ENCODE measurements at places on chromosomes 11 and 22.
A peak's percentile ranks its signal among the peaks of the same experiment; 100 is the strongest.

DNA sequence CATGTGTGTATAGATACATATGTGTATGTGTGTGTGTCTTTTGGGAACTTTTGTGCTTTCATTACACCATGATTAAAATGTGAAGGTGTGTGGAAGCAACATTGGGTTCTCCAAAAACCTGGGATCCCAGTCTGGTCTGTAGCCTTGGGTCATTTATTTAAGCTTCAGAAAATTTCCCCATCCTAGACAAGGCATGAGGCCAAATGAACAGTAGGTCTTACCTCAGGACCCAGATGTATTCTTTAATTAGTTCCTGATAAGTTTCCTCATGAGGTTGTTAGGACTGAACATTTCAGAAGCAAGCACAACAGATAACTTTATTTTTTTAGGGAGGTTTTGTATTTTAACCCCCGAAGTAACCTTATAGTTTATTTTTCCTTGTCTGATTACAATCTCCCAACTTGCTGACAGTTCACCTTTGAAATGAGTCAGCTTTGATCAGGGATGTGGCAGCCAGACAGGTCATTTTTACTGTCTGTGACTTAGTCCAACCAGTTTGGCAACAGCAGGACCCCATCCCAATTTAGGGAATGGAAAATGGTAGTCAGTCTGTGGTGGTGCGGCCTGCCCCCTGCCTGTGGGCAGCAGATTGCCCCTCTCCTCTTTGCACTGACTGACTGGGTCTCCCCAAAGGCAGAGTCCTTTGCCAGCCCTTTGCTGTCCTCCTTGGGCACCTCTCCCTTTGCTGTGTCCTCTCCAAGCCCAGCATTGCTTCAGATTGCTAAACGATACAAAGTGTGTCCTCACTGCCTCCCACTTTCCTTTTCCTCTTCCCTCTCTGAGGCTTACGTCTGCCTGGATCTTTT lies 88.3 kb downstream of the NAV2 start:
- DNase-seq: peak; percentile 84

DNA sequence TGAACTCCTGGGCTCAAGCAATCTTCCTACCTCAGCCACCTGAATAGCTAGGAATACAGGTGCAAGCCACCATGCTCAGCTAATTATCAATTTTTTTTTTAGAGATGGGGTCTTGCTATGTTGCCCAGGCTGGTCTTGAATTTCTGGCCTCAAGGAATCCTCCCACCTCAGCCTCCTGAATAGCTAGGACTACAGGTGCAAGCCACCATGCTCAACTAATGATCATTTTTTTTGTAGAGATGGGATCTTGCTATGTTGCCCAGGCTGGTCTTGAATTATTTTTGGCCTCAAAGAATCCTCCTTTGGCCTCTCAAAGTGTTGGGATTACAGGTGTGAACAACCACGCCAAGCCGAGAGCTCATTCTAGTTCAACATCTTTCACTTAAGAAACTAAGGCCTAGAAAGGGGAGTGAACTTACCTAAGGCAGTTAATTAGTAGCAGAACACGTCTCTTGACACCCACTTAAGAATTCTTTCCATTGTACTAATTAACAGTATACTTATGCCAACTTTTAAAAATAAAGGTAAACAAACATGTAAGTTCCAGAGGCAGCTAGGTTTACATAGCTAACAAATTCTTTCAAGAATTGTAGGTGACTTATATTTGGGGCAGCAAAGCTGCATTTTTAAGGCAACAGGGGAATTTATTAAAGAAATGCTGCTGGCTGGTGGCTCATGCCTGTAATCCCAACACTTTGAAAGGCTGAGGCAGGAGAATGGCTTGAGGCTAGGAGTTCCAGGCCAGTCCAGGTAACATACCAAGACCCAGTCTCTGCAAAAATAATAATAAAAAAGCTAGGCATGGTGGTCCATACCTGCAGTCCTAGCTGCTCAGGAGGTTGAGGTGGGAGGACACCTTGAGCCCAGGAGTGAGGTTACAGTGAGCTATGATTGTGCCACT lies 9.6 kb downstream of the ZBED5 start:
- DNase-seq: no peak

- no peak for DNase-seq
Observed at GRCh38 chr11:125105926-125106325, 5.5 kb downstream of the TMEM218 start.

GRCh38 chr11:86987679-86988078 lies 32.5 kb upstream of the FZD4 start:
- no peak for DNase-seq

- peak; percentile 97 for DNase-seq
Observed at GRCh38 chr11:34243600-34244464, 114.0 kb downstream of the ABTB2 start.

DNA sequence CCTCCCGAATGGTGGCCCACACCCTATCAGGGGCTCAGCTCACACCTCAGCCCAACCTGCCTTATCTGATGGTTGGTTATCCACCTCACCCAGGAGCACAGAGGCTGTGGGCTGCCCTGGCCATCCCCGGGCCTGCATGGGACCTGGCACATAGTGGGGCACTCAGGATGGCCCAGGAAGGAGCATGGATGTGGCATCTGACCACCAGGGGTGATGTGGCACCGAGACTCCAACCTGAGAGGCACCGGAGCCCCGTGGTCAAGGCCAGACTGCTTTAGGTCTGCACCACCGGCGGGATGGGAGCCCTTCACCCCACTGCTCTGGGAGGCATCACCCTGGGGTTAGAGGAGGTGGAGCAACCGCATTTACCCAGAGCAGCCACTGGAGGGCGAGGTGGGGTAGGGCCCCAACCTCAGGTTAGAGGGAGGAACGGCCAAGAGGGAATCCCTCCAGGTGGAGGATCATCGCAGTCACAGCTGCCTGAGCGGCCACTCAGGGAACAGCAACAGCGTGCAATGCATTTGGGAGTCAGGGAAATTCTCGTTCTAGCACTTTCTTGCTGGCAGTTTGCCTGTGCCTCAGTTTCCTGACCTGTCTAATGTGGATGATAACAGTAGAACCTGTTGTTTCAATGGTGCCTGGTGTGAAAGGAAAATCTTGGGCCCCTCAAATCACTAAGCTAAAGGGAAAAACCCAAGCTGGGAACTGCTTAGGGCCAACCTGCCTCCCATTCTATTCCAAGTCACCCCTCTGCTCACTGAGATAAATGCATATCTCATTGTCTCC lies 52.9 kb upstream of the CARS1 start:
- DNase-seq: peak; percentile 69

GRCh38 chr11:18394928-18395734 lies 768 bp downstream of the LDHA start:
- DNase-seq: peak; percentile 63

DNA sequence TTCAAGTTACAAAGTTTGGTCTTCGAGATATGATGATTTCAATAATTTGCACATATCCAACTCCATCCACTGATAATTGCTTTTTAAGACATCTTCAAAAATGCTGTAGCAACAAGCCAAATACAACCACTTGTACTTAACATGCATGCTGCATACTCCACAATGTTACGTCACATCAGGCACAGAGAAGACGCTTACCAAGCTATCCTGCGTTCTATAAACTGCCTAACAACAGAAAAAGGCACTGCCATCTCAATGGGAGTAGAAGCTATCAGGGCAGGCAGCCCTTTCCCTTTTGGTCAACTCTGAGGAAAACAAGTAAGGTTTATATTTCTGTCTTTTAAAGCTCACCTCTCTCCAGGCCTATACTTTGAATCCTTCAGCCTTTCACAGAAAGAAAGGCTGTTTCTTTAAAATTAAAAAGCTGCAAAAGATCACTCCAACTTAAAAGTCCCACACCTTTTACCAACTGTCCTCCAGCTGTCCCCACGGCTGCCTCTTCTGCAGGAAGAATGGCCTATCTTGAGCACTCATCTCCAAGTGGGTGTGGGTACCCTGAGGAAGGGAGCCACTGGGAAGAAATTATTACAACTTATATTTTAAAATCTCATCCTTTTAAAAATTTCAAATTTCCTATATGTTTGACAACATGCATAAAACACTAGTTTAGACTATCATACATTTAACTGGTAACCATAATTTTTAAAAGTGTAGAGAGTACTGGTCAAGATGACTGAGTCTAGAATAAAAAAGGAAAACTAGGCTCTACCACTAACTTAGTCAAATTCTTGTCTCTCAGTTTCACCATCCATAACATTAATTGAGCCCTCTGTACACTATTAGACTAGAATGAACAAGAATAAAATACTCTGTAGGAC lies 14.5 kb downstream of the PHF21A start:
- DNase-seq: no peak

- DNase-seq: no peak
Observed at GRCh38 chr11:12128301-12128751, 17.9 kb downstream of the MICAL2 start.

DNA sequence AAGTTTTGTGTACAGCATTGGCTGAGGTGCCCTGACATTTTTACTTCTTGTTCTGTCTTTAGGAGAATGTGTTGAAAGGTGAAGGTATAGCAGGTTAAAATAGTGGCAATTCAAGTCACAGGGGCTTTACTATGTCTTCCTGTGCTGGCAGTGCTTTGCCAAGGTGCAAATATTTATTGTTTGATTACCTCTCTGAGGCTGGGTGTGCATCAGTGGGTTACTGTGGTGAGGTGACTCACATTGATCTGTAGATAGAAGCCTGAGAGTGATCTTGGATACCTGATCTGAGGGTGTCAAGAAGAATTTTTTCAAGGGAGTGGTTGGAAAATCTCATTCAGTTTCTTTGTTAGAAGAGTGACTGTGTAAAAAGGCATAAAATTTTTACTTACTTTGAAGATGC lies 90.0 kb downstream of the ARHGAP42 start:
- DNase-seq: peak; percentile 61

DNA sequence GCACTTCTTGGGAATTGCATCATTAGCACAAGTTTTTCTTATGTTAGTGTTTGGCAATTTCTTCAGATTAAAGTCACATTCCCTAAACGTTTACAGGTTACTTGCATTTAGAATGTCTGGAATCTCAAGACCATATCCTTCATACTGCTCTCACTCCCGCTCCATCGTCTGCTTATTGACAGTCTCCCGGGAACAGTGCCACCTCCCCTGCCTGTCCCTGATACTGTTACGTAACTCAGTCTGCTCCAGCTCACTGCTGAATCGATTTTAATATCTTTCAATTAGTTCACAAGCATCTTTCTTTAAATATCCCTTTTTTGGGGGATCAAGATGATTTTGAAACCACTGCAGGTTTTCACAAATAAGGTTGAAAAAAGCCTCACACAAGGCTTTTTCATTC lies 48.2 kb downstream of the GLYATL2 start:
- DNase-seq: no peak

- peak; percentile 73 for DNase-seq
Observed at GRCh38 chr11:95849087-95849825, 59.0 kb downstream of the CEP57 start.

DNA sequence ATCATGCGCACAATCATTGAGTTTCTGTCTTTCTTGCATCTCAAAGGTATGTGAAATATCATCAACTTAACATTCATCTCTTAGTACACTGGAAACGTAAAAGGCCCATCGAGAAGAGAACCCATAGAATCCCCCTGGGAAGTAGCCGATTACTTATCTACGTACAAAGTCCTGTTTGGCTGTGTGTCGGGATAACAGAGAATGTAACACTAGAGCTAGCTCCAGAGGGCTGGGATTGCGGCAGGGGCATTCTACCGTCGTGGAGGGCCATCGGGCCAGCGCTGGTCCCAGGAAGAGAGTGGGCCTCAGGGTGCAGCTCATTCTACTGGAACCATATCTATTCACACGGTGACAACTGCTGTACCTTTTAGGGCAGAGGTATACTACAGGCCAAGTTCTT lies 4.5 kb downstream of the GAL start:
- peak; percentile 48 for DNase-seq

GRCh38 chr11:12019337-12019736 lies 10.9 kb upstream of the DKK3 start:
- DNase-seq: peak; percentile 91

- DNase-seq: peak; percentile 42
Observed at GRCh38 chr11:113593698-113594308, 112.3 kb downstream of the TMPRSS5 start.

- DNase-seq: no peak
Observed at GRCh38 chr11:13343067-13343466, 65.5 kb downstream of the BMAL1 start.

DNA sequence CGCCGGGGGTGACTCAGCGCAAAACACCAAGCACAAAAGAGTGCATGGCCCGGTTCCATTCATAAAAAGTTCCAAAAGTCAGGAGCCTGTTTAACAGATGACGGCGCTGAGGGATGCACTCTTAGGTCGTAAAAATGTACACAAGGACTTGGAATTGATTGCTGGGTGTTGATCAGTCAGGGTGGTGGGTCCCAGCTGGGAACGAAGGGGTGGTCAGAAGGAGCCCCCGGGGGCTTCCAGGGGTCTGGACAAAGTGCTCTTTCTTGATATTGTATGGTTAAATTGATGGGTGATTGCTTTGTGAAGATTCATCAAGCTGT lies 20.7 kb downstream of the IFITM10 start:
- DNase-seq: no peak

GRCh38 chr22:44328762-44329161 lies 16.0 kb upstream of the SHISAL1 start:
- DNase-seq: no peak

GRCh38 chr11:5967708-5968107 lies 586 bp downstream of the OR56A5 start:
- DNase-seq: no peak

DNA sequence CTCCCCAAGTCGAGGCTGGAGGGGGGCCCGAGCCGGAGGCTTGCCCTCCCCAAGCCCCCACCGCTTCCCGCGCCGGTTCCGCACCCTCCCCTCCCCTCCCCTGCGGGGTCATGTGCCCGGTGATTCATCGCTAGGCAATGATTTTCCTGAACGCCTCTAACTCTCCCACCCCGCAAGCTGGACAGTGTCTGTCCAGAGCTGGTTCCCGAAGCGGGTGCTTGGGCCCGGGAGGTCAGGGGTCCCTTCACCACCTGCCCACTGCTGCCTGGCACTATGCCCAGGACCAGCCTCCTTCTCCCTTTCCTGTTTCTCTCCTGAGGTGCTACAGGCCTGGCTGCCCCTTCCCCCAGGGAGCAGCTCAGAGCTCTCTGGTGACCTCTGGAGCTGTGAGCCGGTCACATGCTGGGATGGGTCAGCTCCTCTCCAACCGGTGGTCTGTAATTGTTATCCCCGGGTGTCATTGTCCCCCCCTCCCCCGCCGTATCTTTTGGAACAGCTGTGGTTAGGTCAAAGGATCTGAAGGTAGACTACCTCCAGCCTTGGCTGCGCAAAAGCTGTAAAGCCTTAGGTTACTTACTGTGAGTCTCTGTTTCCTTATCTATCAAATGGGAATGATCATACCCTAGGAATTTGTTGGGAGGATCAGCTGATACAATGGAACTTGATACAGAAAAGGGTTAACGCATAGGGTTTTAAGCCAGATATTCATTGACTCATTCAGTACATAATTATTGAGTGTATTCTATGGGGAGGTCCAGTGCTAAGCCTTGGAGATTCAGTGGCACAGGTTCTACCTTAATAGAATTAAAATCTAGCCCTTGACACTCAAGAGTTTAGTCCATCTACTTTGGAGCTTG lies 753 bp downstream of the STX3 start:
- DNase-seq: peak; percentile 93
